ENCODE measurements at places on chromosomes 11 and 22. TPM values are rescaled to one million over a fixed set of nuclear protein-coding genes. Genes with fewer than 3 reads are reported as not detected.

DNA sequence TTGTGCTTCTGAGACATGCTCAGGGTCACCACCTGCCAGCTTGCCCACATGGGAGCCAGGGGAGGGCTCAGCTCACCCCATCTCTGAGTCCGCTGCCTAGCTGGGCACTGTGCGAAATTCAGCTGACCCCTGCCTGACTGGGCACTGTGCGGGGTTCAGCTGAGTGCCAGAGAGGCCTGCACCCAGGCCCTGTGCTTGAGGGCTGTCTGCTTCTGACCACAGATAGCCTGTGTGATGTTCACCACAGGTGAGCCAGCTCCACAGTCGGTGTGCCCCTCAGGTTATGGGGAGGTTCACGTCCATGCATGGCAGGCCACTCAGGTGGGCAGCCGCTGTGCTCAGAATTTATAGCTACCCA, 84.5 kb upstream of the SUSD2 start:
- no peak for DNase-seq

GRCh38 chr11:114193730-114194679, 102.2 kb upstream of the NNMT start:
- no peak for DNase-seq

- no peak for DNase-seq
These were observed 37.8 kb upstream of the SORL1 start for GRCh38 chr11:121414141-121414913.

- no peak for DNase-seq
These were observed 1.5 kb downstream of the TPBGL start for GRCh38 chr11:75241906-75242644.

- no peak for DNase-seq
These were observed 723 bp downstream of the FOXRED2 start for GRCh38 chr22:36505998-36506635.

- DNase-seq = no peak
These were observed 27.0 kb downstream of the SGSM3 start for GRCh38 chr22:40397396-40397795.

GRCh38 chr11:88414981-88415413, 77.5 kb upstream of the CTSC start:
- DNase-seq = no peak

GRCh38 chr22:30044369-30044768, 35.9 kb upstream of the HORMAD2 start:
- DNase-seq = no peak

DNA sequence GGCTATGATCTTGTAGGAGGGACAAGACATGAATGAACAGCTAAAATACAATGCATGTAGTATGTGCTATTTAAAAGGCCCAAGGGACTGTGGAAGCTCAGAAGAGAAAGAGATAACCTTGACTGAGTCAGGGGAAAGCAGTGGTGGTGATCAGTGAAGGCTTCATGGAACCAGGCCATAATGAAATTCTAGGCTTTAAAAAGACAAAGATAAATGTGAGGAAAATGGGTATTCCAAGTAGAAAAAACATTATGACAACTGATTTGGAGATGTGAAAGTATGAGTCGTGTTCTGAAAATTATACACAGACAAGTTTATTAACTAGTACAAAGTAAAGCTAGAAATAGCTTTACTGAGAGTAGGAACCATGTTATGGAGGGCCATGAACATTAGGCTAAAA, 189.8 kb downstream of the SOX6 start:
- DNase-seq = no peak

GRCh38 chr11:119222891-119223290, 16.8 kb downstream of the CBL start:
- DNase-seq = no peak

- no peak for DNase-seq
These were observed 1.7 kb upstream of the CABIN1 start for GRCh38 chr22:24009227-24010017.

- no peak for DNase-seq
These were observed 21.0 kb upstream of the CFAP300 start for GRCh38 chr11:102026217-102026616.

DNA sequence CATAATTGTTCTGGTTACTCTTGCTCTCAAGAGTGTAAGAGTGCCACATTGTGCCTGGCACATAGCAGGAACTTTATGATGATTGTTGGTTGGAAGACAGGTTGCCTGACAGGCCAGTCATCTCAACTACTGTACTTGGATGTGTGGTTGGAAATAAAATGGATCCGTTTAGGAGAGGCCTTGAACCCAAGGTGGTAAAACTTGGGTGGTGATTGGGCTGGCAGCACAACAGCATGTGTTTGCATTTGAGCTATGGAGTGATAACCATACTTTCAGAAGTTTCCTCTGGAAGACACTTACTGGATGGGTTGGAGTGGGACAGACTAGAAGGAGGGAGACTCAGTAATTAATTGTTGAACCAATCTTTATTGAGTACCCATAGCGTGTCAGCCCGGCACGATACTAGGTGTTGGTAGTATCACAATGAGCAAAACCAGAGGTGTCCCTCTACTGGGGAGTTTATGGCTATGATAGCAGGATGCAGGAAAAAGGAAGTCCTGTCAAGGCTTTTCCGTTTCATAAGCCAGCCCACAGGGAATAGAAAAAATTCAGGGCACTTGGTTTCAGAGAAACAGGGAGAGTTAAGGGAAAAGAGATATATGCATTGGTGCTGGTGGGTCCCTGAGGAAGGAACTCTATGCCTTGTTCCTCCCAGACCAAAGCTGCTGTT, 3.1 kb upstream of the TMEM109 start:
- DNase-seq = no peak

DNA sequence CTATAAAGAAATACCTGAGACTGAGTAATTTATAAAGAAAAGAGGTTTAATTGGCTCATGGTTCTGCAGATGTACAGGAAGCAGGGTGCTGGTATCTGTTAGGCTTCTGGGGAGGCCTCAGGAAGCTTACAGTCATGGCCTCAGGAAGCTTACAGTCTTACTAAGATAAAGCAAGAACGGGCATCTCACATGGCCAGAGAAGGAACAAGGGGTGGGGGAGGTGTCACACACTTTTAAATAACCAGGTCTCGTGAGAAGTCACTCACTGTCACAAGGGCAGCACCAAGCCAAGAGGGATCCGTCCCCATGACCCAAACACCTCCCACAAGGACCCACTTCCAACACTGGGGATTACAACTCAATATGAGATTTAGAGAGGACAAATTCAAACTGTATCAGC, 192.8 kb upstream of the B3GAT1 start:
- DNase-seq = no peak

- DNase-seq = no peak
These were observed 56.9 kb upstream of the TOP3B start for GRCh38 chr22:22039286-22040074.

GRCh38 chr11:118895093-118896039, 11.7 kb downstream of the CXCR5 start:
- no peak for DNase-seq

DNA sequence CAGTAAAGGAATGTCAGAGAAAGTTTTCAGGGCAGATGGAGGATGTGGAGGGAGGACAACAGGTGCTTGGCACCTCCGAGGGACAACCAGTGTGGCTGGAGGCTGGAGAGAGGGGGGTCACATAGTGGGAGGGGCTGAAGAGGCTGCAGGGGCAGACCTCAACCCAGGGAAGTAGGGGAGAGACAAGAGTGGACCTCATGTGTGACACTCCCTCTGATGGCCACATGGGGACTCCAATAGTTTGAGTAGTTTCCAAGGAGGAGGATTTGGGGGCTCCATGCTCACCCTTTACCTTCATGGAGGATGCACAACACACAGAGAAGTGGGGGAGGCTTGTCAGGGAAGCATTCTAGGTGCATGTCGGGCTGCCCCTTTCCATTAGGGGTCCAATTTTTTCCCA, 35.1 kb upstream of the ASPHD2 start:
- DNase-seq = no peak

- no peak for DNase-seq
These were observed 44.2 kb upstream of the POU2AF1 start for GRCh38 chr11:111423250-111423615.

- DNase-seq = no peak
These were observed 1.8 kb upstream of the RAB3IL1 start for GRCh38 chr11:61918938-61919704.

DNA sequence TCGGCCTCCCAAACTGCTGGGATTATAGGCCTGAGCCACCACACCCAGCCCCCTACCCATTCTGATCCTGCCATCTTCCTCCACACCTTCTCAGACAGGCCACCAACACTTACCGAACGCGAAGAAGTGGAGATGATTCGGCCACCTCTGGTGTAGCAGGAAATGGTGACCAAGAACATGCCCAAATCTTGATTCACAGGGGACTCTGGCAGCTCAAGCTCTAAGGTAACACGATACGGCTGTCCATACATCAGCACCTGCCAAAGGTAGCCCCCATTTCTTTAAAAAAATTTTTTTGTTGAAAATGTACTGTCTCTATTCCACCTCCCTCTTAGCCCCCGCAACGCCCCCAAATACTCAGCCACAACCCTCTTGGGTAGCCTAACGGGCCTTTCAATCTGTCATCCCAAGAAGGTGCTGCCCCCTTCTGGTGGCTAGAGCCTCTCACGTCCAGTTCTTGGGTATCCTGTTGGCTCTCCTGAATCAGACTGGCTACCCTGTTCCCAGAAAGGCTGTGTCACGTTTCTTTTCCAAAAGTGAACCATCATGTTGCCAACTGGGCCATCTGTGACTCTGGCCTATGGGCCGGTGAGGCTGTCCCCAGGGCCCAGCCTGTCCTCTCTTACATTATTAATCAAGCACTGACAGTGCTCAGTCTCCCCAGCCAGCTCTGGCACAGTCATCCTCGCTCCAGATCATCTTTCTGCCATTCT, 5.3 kb upstream of the LRRN4CL start:
- peak; percentile 46 for DNase-seq

GRCh38 chr11:85810871-85811611, at the start of gene SYTL2:
TSS of gene SYTL2 (minus strand) at chr11:85811141. CDS start at chr11:85757725, 53,416 bp downstream.
- DNase-seq = peak; percentile 59

DNA sequence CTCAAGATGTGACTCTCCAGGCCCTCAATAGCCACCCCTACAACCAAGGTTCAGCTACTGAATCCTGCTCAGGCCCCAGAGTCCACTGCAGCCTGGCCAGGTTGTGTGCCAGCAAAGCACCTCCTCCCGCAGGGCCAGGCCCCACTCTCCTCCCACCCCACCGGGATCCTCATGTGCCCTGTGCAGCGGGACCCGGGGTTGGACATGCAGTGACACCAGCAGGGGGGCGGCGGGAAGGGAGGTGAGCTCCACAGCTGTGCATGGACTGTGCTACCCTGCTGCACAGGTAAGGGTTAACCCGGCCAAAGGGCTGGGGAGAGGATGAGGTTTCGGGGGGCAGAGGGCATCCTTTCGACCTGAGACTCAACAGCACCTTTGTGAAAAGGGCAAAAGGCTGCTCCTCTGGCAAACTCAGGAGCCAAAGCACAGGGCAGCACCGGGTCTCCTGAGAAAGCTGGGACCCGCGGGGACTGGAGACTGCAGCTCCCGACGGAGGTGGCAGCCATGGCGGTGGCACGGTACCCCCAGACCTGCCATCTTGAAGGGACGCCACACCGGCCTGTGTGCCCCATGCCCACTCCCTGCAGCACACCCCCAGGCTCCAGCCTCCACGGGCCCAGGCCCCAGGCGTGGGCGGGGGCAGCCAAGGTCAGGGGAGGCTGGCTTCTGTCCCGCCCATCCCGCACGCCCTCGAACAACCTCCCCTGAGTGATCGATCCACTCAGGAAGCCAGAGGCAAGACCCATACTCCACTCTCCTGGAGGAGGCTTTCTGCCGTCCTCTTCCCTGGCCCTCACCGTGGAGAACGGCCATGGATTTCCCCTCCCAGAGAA, 10.6 kb downstream of the PLXNB2 start:
- DNase-seq = no peak

GRCh38 chr22:30054067-30054763, 26.0 kb upstream of the HORMAD2 start:
- no peak for DNase-seq

- DNase-seq = no peak
These were observed 8.0 kb downstream of the NEAT1 start for GRCh38 chr11:65430406-65431217.

DNA sequence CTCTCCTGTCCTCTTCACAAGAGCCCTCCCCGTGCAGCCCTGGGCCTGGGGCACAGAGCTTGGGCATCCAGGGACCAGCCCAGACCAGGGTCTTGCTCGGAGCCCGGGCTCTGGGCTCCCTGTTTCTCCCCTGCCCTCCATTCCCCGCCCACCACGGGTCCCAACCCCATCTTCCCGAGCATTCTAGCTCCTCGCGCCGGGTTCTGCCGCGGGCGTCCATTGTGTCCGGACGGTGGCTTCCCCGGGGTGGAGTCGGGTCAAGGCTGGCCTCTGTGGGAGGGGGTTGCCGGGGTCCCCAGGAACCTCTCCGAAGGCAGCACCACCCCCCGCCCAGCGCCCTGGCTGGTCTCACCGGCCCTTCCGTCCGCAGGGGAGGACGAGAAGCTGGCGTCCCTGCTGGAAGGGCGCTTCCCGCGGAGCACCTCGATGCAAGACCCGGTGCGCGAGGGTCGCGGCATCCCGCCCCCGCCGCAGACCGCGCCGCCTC, 18.1 kb upstream of the ACR start:
- no peak for DNase-seq

- no peak for DNase-seq
These were observed 3.5 kb downstream of the PHF21B start for GRCh38 chr22:45006111-45006963.

DNA sequence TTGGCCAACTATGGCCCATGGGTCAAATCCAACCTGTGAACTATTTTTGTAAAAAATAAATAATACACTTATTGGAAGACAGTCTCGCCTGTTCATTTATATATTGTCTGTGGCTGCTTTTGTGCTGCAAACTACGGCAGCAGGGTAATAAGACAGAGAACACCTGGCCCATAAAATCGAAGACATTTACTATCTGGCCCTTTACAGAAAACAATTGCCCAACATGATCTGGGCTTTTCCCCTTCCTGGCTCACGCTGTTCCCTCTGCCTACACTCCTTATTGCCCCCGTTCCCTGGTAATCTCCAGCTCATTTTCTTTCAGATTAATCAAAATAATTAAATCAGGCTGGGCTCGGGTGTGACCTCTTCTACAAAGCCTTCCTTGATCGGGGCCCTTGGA, 5.6 kb downstream of the PLAAT2 start:
- no peak for DNase-seq

GRCh38 chr11:105870516-105871113, 151.4 kb downstream of the MSANTD4 start:
- DNase-seq = no peak

- no peak for DNase-seq
These were observed 12.6 kb downstream of the IL10RA start for GRCh38 chr11:117998664-117999353.

Gene OR4C15
- total RNA-seq = not detected

Gene ZNF215
- total RNA-seq = 5.6 TPM

Gene OR10A4
- not detected for total RNA-seq

Gene LRP4
- total RNA-seq = 8.3 TPM

Gene DEPDC7
- 3.1 TPM for total RNA-seq

Gene CDKN1C
- total RNA-seq = 34.5 TPM

Gene CNIH2
- total RNA-seq = 33.1 TPM

Gene CRYBB3
- total RNA-seq = not detected

Gene KDM4E
- total RNA-seq = not detected

Gene TPBGL
- under 0.01 TPM for total RNA-seq

Gene E2F8
- total RNA-seq = 0.62 TPM

Gene KCNJ1
- total RNA-seq = not detected

Gene DLG2
- total RNA-seq = 353 TPM

Gene PVALB
- total RNA-seq = 0.62 TPM

Data from occipital lobe (tissue), 3 donors.